Keratinocyte (primary cell): ENCODE measurements at places on chromosomes 11 and 22.
A peak's percentile ranks its signal among the peaks of the same experiment; 100 is the strongest.

- no peak for DNase-seq
These were observed 192.3 kb upstream of the C11orf87 start for GRCh38 chr11:109229682-109230081.

GRCh38 chr11:102485095-102485722, 32.6 kb upstream of the TMEM123 start:
- DNase-seq, result no peak

DNA sequence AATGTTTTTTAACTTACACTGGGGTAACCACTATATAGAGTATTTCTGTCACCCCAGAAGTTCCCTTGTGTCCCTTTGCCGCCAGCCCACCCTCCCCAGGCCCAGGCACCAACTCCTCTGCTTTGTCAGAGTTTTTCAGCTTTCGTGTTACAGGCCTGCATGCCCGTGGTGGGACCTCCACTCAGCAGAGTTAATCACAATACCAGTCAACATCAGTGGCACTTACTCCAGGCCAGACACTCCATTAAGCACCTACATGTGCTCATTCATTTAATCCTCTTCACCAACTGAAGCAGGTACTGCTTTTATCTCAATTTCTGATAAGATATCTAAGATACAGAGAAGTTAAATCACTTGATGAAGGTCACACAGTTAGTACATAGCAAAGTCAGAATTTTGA, 63.3 kb downstream of the LIF start:
- DNase-seq, result no peak

GRCh38 chr11:44982496-44983062, 31.9 kb upstream of the TP53I11 start:
- DNase-seq, result no peak

DNA sequence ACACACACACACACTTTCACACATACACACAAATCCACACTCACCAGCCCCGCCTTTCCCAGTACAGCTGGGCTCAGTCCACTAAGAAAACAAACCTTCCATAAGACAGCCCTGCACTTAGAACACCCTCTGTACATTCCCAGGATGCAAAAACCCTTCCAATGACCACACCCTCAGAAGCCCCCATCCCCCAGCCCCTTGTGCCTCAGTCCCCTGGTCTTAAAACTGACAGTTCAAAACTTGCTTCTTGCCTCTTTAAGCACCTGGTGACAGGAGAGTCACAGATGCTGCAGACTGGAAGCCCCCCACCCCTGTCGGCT, 23.0 kb downstream of the APLNR start:
- DNase-seq, result no peak

DNA sequence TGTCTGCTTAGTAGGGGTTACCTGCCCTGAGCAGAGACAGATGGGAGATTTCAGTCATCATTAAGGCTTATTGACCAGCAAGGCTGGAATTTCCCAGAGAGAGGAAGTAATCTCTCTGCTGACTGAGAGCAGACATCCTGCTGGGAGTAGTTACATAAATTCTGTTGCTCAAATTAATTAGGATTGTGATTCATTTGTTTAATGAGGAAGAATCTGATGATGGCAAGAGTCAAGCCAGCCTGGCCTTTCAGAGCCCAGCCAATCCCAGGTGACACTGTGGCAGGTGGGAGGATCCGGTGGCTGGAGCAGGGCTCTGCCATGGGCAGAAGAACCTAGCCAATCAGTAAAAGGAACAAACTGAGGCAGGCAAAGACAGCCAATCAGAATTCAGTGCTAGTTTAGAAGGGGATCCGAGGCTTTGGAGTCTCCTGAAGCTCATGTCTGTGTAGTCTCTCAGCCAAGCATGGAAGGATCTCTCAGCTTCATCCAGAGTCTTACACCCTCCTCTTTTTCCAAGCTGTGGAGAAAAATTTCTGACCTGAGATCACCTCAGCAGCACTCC, 61.2 kb upstream of the CHST1 start:
- no peak for DNase-seq

GRCh38 chr11:64008914-64009633, 22.8 kb downstream of the OTUB1 start:
- DNase-seq, result no peak

DNA sequence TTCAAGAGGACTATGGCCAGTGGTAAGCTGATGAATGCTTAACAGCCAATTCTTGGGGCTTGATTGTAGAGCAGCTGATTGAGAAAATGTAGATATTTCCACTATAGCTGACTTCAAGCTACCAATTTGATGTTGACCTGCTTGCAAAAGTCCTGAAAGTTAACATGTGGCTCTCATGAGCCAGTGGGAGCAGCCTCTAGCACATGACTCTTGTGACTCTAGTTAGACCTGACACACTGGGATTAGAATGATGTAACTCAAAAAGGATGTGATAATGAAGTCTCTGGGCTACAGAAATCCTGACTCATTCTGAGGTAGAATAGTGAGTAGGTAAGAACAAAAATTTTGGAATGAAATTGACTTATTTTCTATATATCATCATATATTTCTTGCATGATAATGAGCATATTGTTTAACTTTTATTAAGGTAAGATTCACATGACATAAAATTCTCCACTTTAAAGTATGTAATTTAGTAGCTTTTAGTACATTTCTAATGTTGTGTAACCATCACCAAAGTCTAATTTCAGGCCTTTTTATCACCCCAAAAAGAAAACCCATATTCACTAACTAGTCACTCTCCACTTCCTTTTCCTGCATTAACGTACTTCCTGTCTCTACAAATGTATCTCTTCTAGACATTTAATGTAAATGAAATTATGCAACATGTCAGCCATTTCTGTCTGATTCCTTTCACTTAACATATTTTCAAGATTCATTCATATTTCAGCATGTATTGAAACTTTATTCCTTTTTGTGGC, 16.1 kb upstream of the OR52H1 start:
- DNase-seq, result peak; percentile 13
